Cardiac fibroblast (primary cell): ENCODE measurements at places on chromosomes 7 and 10.

GRCh38 chr10:82737549-82737948 is 862.6 kb downstream of the NRG3 start:
- DNase-seq = no peak

GRCh38 chr7:44565795-44566559 is 7.7 kb downstream of the DDX56 start:
- no peak for DNase-seq

- peak; percentile 47 for DNase-seq
Observed at GRCh38 chr10:31484431-31485135, 165.6 kb downstream of the ZEB1 start.

DNA sequence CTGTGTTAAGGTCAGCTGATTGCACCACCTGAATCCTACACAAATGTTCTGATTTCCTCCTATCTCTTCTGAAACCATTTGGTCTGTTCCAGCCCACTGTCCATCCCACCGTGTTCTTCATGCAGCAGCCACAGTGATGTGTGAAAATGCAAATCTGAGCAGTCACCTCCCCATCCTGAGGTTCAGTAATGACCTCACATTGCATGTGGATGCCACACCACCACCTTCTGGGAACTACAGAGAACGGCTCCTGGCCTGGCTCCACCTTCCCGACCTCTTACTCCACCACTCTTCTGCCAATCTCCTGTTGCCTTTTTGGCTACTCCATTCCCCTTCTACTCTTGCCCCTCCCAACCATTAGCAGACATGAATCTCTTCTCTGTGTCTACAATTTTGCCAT is 244.4 kb downstream of the TNS3 start:
- no peak for DNase-seq

DNA sequence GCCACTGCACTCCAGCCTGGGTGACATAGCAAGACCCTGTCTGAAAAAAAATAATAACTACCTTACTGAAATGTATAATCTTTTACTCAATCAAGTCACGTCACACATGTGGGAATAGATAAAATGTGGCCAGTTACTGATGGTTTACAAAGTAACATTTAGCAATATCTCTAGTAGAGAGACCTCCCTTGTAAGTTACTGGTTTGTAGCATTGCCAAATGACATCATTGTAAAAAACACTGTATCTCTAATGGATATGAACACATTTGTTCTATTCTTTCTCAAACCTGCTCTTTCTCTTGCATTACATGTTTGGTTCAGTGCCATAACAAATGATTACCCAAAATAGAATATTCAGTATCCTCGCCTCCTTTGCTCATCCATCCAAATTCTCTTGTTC is 18.8 kb downstream of the TET1 start:
- peak; percentile 37 for DNase-seq

DNA sequence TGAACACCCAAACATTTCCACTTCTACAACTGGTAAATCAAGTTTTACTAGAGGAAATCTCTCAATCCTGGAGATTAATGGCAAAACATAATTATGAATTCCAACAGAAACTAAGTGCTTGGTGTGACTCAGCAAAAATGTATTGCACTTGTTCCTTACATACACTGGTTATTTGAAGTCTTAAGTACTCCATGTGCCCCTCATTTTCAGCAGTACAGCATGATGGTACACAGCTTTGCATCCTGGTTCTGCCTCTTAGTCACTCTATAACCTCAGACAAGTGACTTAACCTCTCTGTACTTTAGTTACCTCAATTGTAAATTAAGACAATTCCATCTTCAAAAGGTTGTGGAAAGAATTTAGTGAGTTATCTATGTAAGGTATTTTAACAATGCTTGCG is 12.9 kb downstream of the SLC16A12 start:
- peak; percentile 69 for DNase-seq

DNA sequence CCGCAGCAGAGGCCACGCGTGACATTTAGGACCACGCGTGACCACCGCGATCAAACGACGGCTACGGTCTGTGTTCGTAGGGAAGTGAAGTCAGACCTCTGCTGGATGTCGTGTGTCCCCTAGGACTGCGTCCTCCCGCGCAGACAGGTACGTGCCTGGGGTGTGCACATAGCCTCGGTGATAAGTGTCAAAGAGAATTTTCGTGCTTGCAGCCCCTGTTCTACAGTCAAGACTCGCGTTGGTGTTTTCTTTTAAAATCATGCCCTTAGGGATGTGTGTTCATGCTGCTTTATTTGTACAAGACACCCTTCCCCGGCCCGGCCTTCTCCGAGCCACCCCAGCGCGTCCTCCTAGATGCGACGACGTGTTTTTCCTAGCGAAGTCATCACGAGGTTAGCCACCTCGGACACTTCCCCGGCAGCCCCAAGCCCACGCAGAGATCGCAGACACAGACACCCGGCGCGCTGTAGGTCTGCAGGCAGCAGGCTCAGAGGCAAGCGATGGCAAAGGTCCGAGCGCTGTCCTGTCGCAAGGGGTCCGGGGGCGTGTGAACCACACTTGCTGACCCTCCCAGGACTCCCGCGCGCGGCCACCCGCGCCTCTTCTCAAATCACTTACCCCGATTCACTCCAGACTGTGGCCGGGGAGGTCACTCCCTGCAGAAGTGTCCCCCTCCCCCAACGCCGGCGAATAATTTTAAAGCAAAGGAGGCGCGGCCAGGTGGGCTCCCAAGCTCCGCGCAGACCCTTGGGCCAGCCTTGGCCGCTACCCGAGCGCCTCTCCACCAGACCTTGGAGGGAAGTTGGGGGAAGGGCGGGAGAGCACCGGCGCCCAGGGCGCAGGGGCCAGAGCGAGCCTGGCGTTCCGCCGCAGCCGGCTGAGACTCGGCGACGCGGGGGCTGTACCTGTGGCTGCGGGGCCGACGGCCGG is 552 bp downstream of the MKX start:
- DNase-seq = peak; percentile 1

GRCh38 chr10:60951272-60951724 is 7.3 kb upstream of the RHOBTB1 start:
- no peak for DNase-seq

- peak; percentile 72 for DNase-seq
Observed at GRCh38 chr10:82378146-82378545, 503.2 kb downstream of the NRG3 start.

DNA sequence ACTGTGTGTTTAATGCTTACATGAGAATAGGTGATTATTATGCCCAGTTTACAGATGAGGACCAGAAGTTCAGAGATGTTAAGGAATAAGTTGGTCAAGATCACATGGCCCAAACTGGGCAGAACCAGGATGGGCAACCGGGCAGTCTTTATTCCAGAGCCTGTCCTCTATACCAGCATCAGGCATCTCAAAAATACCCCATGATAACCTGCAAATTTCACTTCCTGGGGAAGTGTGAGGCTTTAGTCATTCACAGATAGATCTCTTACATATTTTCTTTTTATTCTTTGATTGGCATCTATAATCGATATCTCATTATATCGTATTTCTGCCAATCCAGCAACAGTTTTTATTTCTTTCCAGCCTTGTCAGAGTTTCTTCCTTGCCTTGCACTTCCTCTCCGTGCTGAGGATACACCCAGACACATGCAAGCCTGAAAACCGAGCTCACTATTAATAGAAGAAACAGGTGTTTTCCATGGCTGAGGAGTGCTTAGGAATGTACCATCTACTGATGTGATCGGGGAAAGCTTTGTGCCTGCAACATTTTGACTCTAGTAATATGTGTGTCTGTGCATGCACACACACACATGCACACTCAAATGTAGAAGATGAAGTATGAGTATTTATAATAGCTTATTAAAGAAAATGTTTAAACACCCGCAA is 82.4 kb downstream of the CREM start:
- DNase-seq = no peak

DNA sequence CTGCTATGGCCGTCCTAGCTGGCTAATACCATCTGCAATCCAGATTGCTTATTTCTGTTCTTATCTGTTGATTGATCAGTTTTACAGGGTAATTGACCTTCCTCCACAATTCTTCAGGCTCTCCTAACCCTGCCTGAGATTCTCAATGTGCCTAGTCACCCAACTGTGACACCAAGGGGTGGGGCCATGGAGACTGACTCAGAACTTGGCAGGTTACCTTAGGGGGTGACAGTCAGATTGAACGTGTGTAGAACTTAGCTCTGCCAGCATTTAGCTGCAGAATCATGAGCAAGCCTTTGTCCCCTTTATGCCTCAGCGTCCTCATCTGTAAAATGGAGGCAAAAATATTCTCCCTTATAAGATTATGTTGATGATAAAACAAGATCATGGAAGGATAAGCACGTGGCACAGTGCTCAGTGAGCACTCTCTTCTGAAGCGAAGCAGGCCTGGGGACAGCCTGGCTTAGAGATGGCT is 19.1 kb upstream of the LEP start:
- peak; percentile 17 for DNase-seq

DNA sequence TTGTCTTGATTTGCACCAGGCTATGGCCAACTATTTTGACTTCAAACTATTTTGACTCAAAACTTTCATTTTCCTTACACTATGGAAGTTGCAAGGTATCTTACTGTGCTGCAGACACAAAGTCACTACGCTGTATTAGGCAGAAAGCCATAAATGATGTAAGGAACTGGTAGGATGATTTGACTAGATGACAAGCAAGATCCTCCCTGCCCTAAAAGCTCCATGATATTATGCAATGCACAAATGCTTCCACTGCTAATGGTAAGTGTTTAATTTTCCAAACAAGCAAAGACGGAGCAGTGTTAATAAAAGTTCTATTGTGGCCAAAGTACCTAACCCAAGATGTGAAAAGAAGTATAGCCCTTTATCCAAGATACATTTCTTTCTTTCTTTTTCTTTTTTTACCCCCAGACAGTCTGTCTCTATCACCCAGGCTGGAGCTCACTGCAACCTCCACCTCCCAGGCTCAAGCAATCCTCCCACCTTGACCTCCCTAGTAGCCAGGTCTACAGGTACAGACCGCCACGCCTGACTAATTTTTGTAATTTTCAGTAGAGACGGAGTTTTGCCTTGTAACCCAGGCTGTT is 98.2 kb downstream of the ANK3 start:
- peak; percentile 82 for DNase-seq

DNA sequence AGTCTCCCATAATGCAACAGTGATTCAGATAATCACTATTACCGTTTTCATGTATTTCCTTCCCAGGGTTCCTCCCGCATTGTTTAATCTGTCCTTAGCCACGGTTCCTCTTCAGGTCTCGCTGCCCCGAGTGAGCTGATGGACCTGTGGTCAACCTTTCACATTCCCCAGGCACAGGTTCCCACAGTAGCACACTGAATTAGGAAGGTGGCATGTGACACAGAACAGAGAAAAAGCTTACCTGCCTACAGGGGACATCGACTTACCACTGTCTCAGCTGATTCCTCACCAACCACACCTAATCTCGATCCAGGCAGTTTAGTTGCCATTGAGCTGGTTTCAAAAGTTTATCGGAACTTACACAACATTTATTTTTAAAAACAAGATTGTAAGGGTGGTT is 72.2 kb downstream of the MTURN start:
- DNase-seq = no peak

GRCh38 chr7:115009139-115009538 is 87.2 kb downstream of the MDFIC start:
- DNase-seq = no peak

DNA sequence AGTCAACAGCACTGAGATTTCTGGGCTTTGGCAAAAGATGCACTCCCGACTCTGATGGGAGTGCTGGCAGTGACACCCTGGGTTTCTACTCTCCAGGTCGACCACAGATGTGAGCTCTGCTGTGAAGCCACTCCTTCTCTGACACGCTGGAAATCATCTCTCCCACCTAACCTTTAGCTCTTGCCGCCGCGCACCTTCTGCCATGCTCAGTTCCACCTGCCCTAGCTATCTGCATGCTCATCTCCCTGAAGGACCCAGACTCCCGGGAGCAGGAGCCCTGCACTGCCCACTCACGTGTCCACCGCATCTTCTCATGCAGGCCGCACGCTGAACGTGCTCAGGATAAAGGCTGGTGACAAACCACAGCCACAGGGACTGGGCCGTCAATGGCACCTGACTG is 174.8 kb downstream of the TNS3 start:
- DNase-seq = no peak

DNA sequence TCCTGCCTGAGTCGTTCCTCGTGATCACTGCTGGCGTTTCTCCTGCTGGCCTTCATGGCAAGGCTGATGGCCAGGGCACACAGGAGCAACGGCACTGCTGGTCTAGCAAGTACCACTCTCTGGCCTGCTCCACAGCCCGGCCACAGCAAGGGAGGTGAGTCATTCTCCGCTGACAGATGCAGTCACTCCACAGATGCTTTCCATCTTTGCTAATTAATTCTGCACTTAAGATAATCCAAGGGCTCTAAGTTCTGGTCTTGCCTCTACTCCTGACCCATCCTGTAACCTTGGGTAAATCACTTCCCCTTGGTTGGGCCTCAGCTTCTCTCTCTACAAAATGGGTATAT is 244.4 kb downstream of the RPS24 start:
- DNase-seq = peak; percentile 44

DNA sequence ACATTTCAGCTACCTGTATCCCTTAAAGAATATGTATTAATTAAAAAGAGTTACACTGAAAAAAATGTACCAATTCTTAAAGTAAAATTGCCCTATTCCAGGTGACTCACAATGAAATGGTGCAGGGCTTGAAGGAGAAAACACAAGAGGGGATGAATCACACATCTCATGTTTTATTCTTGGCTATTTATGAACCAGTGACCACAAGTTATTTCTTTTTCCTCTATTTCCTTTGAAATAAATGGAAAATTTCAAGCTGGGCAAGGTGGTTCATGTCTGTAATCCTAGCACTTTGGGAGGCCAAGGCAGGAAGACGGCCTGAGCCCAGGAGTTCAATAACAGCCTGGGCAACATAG is 106.8 kb downstream of the UBE2H start:
- peak; percentile 89 for DNase-seq

GRCh38 chr10:129770286-129770685 is 193.8 kb downstream of the EBF3 start:
- DNase-seq = no peak
